ENCODE measurements at places on chromosomes 5 and 9.

GRCh38 chr9:113624721-113625120, 161.2 kb downstream of the RGS3 start:
- DNase-seq = no peak

DNA sequence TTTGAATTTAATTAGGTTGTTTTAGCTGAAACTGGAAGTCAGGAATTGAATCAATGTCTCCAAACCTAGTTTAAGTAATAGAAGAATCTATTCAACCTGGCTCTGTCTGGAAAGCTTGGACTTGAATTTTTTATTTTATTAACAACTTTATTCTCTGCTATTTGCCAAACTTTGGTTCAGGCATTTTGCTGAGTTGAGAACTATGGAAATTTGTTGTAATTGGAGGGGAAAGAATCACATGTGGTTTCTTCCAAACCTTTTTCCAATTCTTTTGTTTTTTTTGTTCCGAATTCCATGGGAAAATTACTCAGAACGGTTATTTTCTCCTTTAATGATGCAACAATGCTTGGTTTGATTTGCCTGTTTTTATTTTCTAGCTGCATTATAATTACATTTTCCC, 98.2 kb upstream of the RPS23 start:
- no peak for DNase-seq

DNA sequence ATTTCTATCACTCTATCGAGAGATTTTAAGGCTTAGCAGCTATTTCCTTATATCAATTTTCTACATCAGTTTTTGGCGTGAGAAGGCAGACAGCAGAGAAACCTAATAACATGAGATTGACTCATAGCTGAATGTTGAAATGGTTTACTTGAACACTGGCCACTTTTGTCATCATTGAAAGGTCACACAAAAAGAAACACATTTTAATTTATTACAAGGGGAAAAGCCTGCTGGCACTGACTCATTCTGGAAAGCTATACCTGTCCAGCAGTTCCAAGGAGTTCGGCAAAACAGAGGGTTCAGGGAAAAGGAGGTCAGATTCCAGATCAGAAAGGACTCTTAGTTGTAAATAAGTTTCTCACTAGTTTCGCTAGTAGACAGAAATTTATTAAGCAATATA, 566.4 kb downstream of the DNAH5 start:
- DNase-seq = no peak

- no peak for DNase-seq
Measured at GRCh38 chr5:142692321-142692894, 6.5 kb upstream of the FGF1 start.

DNA sequence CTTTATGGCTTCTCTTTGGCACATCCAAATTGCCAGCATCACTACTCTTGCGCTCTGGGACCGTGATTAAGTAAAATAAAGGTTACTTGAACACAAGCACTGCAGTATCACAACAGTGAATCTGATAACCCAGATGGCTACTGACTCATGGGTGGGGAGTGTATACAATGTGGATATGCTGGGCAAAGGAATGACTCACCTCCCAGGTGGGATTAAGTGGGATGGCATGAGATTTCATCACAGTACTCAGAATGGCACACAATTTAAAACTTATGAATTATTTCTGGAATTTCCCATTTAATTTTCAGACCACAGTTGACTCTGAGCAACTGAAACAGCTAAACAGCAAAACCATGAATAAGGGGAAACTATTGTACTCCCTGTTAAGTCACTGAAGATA, 4.3 kb downstream of the GFM2 start:
- no peak for DNase-seq

DNA sequence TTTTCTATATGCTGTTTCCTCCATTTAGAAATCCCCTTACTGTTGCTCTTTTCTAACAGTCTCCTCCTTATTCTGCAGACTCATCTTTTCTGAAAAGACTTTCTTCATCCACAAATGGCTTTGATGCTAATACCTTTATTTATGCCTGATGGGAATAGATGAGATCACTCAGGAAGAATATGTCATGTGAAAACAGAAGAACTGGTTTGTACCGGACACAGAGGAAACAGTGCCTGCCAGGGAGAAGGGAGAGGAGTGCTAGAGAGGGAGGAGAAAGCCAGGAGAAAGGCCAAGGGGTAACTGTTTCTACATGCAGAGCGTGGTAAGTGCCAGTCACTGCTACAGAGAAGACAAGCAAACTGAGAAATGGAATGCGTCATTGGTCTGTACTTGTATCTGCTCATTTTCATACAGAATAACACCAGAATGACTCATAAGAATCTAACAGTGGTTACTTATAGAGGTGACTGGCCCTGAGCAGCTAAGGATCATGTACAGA, 45.9 kb upstream of the PJA2 start:
- no peak for DNase-seq

DNA sequence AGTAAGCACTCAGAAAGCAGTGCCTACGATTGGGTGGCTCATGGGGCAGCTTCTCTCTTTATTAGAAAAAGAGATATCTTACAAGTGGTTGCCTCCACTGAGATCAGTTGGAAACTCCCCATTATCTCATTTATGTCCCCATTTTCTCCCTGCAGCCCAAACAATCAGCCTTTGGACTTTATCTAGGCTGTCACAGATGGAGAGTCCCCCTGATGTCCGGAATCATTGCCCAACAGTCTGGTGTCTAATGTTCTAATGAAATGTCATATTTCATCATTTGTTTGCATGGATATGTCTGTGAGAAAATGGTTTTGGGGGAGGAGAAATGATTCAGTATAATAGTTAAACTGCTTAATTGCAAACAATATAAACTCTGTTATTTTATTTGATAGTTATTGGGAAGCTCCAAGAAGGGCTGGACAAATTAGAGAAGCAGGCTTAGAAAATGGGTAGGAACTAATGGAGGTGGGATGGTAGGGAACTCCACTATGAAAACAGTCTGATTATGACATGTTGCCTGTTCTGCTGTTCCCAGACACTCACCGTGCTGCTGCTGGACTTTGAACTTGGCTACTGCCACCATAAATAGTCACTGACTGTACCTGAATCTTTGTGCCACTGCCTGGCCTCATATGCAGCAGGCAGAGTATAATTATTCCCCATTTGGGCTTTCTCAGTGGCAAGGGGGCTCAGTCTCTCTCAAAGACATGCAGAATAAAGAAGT, 38.3 kb upstream of the SMAD5 start:
- no peak for DNase-seq

GRCh38 chr9:109513871-109514270, 15.8 kb upstream of the PTPN3 start:
- no peak for DNase-seq

DNA sequence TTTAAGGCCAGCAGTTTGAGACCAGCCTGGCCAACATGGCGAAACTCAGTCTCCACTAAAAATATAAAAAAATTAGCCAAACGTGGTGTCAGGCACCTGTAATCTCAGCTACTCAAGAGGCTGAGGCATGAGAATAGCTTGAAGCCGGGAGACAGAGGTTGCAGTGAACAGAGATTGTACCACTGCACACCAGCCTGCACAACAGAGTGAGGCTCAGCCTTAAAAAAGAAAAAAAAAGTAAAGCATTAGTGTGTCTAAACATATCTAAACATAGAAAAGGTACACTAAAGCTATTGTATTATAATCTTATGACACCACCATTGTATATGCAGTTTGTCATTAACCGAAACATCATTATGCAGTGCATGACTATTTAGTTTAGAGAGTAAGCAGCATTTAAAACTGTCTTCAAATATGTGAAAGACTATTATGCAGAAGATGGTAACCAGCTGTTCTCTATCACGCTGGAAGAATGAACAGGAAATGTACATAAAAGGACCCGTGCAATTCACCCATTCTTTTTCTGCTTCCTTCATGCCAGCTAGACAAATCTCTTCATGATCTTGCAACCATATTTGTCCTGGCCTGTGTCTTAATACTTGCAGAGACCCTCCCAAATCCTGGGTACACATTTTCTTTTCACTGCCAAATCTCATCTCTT, 58.6 kb downstream of the ITGA1 start:
- DNase-seq = no peak

DNA sequence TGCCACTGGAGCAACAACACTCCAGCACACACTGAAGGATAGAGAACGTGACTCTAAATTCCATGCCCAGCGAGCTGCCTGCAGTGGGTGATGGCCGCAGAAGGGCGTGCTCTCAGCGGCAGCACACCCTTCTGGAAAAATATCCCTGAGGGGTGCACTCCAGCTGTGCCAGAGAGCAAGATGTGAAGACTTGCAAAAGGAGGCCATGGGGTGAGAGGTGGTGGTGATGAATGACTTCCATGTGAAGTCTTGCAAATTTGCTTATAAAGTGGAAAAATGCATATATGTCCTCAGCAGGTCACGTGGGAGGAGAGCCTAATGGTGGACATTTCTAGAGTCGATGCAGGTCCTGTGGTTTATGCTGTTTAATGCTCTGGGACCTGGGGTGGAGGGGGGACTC, 39.8 kb upstream of the COL5A1 start:
- DNase-seq = no peak

GRCh38 chr5:133579766-133580165, 32.6 kb downstream of the FSTL4 start:
- no peak for DNase-seq

DNA sequence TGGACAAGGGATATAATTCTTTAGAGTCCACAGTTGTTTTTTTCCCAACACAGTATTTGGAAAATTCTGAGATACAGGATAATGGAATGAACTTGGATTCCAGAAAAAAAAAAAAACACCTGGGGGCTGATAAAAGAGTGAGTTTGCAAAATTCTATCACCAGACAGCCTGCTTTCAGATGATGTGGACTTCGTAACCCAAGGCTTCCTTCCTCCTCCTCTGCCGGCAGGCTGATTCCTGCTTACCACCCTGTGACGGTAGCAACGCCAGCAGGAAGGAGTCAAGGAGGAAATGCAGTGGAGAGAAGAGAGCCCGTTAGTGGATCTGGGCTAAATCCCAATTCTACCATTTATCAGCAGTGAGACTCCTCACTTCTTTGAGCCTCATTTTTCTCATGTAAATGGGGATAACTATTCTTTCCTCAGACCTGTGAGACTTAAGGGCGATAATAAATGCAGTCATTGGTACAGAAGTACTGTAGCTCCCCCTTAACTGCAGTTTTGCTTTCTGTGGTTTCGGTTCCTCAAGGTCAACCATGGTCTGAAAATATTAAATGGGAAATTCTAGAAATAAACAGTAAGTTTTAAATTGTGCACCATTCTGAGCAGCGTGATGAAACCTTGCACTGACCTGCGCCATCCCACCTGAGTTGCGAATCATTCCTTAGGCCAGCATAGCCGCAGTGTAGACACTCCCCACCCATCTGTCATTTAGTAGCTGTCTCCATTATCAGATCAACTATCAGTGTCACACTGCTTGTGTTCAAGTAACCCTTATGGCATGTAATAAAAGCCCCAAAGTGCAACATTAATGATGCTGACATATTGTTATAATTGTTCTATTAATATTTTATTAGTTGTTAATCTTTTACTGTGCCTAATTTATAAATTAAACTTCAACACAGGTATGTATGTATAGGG, 71.4 kb downstream of the DCP2 start:
- DNase-seq = peak; percentile 7

Data from H7 (cell line).